ENCODE measurements at places on chromosomes 5 and 9.

DNA sequence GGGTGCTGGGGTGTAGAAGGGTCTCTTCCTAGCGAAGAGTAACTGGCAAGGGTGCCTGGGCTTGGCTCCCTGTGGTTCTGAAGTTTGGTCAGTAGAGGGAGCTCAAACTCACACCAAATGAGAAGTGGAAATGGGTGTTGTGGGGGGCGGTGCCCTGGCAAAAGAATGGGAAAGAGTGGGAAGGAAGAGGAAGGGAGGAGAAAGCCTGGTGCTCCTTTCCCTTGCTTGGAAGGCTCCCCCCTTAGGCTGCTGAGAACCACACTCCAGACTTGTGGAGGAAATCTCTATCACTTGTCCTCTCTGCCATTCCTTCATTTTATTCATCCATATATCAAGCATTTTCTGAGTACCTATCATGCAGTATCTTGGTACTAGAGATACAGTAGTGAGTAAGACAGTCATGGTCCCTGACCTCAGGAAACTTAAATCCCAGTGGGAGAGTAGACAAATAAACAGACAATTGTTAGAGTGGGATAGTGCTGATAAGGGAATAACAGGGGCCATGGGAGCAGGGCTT lies 13.0 kb downstream of the SLC4A9 start:
- peak; percentile 13 for DNase-seq

DNA sequence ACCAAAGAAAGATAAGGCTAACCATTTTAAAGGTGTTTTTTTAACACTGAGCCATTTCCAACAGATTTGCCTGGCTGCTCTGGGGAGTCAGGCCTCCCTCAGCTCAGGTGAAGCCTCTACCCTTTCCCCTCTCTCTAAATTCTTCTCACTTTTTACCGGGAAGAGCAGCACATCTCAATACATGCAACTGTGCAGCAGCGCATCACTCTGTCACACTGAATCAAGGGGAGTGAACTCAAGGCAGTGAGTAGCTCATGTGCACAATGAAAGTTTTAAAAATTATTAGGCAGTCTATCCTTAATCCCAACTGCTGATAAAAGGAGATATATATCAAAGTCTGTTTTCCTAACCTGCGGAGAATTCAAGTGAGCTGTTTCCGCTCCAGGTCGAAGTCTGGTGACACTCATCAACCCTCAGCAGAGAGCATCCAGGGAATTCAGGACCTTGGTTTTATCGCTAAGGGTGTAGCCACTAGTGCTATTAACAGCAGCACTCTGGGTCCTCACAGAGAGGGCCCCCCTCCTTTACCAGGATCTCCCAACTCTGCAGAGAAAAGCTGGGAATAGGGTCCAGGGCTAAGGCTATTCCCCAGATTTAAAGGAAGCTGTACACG lies 1.0 kb downstream of the CEMIP2 start:
- DNase-seq = no peak

DNA sequence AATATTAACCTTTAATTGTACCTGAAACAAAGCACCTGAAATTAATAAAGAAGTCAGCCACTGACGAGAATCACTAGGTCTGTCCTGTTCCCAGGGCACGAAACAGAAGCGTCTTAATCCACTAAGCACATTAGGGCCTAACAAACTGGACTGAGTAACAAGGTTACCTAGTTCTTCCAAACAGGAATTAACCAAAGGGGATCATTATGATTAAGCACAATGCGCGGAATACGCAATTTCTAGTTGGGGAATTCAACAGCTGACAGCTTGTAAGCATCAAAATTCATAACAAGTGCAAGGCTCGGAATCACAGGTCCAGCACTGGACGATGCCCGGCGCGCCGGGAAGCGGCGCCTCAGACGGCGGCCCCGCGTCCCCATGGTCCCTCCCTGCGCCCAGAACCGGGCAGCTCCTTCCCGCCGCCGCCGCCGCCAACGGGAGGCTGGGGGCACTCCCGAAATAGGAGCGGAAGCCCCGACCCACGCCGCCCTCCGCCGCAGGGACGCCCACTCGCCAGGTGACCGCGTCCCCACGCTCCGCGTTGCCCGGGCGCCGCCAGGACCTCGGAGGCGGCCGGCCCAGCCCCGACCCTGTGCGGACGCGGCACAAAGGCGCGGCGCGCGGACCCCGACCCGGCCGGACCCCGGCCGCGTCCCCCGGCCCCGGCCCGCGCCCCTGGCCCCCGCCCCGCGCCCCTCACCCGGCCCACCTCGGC lies 898 bp downstream of the CAMSAP1 start:
- DNase-seq = no peak

DNA sequence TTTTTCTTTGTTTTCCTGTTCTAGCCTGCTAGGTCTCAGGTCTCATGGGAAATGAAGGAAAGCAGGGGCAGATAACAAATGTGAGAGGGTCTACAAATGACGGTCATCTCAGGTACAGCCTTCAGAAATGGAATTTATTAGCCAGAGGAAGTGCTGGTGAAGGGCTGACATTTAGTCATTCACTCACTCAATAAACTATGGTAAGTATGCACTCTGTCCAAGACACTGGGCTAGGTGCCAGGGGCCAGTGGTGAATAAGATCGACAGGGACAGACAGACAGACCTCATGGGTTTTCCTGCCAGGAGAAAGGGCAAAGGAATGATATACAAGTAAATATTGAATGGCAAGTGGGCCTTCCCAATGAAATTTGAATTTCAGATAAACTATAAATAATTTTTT lies 6.3 kb downstream of the PDE6A start:
- DNase-seq = no peak

- no peak for DNase-seq
Measured at GRCh38 chr5:107323536-107323935, 347.2 kb downstream of the EFNA5 start.

- no peak for DNase-seq
Measured at GRCh38 chr5:68445257-68446069, 229.9 kb downstream of the PIK3R1 start.

DNA sequence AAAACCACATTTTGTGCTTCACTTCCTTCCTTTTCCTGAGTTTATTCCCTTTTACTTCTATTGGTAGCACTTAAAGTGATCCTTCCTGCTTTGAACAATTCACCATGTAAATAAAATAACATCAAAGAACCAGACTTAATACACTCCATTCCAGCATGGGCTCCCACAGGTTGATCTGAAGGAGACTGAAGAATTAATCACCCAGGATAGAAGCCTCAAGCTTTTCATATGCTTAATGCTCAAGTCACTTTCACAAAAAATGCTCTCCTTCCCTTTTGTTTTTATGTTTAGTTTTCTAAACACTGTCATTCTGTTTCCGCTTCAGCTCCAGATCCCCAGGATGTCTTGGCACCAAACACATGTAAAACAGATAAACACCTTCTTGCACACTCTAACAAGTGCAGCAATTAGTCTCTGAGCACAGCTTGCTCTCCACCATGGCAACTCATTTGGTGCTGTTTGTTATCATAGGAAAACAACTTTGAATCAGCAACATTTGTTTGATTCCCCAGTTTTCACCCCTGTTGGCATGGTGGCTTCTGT lies 37.0 kb downstream of the DMRTA1 start:
- no peak for DNase-seq

DNA sequence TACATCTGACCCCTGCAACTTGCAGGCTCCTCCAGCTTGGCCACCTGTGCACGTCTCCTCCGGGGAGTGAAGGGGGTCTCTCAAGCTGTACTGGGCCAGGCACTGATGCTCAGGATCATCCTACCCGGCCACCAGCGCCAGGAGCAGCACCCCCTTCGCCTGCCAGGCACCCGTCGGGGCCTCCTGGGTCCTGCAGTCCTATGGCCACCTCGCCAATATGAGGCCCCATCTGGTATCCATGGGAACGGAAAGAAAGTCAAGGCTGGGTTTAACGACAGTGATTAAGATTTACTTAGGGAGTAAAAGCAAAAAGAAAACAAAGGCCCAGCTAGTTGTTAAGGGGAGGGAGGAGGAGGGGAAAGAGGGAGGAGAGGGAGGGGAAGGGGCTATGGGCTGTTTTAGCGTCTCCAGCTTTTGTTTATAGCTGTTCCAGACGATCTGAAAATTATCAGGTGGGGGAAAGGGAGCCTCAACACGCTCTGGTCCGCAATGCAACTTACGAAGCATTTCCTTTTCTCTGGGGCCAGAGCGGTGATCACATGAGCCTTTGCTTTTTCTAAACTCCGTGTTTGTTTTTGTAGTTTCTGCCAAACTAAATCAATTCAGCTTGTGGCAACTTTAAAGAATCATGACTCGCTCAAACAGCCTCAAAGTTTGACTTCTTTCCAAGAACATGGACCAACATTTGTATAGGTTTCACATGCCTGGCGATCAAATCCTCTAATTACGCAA lies 132.4 kb downstream of the ROR2 start:
- no peak for DNase-seq

- DNase-seq = no peak
Measured at GRCh38 chr5:174386846-174387245, 337.5 kb upstream of the MSX2 start.

DNA sequence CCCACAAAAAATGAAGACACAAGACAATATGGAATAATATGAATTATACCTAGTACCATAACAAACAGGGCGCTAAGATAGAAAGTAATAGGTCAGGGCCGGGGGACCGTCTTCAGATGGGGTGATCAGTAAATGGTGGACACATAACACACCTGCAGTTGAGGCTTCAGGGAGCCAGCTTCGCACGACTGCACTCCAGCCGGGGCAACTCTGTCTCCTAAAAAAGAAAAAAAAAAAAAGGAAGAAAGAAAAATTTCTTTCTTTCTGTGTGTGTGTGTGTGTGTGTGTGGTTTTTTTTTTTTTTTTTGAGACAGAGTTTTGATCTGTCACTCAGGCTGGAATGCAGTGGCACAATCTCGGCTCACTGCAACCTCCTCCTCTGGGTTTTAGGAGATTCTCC lies 75.0 kb upstream of the HSPA9 start:
- no peak for DNase-seq

DNA sequence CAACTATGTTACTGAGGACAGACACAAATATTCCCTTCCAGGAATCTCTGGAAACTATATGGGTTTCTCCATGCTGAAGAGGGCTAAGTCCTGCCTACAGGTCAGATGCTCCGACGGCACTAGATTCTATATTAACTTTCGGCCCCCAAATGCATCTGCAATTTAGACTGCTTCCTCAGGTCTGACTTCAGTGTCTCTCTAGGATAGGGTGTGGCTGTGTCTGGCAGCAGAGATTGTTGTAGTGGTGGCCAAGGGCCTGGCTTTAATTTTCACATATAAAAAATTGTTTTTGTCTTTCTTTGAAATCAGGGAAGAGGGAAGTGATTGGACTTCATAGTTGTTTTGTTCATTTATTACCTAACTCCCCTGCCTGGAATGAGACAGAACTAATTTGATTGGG lies 101.8 kb downstream of the PJA2 start:
- DNase-seq = no peak

DNA sequence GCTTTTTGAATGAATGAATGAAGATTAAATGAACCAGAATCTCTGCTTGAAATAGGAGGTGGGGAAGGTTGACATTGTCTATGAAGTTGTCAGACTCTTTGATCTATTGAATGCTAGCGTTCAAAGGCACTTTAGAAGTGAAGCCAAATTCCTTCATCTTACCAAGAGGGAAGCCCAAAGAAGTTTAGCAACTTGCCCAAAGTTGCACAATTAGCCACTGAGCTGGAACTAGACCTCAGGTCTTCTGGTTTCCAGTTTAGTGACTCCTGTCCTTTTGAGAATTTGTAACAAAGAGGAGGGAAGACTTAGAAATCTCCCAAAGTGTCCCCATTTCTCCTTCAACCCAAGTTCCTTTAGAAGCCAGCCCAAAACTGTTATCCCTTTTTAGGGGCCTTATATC lies 20.7 kb upstream of the SLC1A3 start:
- DNase-seq = no peak

DNA sequence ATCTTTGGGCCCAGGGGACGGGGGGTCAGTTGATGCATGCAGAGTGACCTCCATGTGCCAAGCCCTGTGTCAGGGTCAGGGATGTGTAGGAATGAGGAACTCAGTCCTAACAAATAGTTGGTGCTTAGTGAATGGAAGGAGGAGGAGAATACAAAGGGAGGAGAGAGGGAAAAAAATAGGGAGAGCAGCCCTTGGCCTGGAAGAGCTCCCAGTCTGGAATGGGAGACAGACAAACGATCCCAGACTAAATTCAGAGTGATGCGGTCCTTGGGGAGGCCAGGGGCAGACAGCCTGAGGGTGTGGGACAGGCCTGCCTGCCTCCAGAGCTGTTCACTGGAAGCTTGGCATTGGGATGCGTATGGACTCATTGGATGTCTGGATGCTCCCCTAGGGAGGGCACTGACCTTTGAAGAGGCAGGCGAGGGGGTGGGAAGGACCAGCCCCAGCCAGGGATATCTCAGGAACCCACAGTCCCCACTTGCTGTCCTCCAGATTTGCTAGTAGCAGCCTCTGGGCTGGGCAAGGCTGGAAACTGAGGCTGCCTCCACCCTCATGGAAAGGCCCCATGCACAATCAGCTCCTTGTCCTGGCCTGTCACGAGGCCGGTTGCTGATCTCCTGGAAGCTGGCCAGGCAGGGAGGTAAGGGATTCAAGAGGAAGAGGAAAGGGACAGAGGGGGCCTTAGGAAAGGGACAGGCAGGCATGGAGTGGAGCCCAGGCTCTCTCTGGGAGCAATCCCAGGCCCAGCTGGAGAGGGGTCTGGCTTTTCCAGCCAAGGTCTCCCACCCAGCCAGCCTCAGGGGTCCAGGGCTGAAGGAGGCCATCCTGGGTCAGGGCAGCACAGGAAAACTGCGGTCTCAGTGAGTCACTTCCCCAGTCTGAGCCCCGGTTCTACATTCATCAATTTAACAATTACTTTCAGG lies 69.0 kb upstream of the GGTA1 start:
- DNase-seq = no peak

- DNase-seq = no peak
Measured at GRCh38 chr9:98565152-98566135, 143.3 kb downstream of the GABBR2 start.

- no peak for DNase-seq
Measured at GRCh38 chr9:6219040-6219439, 3.4 kb downstream of the IL33 start.

DNA sequence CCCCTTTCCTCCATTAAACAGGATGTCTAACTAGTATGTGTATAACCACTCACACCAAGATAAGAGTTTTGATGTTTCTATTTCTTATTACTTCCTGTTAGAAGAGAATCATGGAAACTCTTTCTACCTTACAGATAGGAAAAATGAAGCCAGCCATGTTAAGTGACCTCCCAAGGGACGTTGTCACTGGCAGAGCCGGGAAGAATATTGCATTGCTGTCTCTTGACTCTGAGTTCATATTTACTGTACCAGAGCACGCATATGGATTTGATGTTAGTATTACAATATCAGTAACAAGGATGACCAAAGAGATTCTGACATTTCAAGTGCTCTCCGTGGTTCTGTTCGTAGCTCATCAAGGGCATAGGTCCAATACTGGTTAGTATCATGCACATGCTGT lies 12.5 kb upstream of the C5orf63 start:
- DNase-seq = no peak

DNA sequence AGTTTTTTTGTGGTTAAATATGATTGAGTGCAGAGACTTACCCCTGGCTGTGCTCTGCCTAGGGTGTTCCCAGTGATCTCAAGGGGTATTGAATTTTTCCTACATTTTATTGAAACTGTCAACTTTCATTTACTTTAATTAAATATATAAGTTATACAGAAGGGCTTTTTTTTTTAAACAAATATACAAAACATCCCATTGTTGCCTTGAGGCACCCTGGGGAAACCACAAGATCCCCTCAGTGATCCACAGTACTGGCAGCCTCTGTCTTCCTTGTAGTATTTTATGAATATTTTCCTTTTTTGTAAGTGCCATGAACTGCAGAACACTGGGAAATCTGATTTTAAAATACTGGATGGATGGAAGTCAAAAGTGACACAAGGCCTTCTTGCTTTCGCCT lies 123.7 kb downstream of the TLE1 start:
- no peak for DNase-seq

GRCh38 chr5:94621763-94622162 lies 3.3 kb downstream of the SLF1 start:
- no peak for DNase-seq

- no peak for DNase-seq
Measured at GRCh38 chr9:126893079-126893478, 21.5 kb upstream of the RALGPS1 start.
